Stimulated activated CD4-positive, alpha-beta T cell treated with anti-CD3 and anti-CD28 coated beads, Interleukin-2, amount 100 ng/mL, for 4 hours (primary cell): ENCODE measurements at places on chromosomes 13 and 19.
A peak's percentile ranks its signal among the peaks of the same experiment; 100 is the strongest.

- DNase-seq, result no peak
Measured at GRCh38 chr13:44686531-44686934, 110.4 kb upstream of the TSC22D1 start.

- no peak for DNase-seq
Measured at GRCh38 chr13:110471156-110471832, 90.2 kb downstream of the RAB20 start.

DNA sequence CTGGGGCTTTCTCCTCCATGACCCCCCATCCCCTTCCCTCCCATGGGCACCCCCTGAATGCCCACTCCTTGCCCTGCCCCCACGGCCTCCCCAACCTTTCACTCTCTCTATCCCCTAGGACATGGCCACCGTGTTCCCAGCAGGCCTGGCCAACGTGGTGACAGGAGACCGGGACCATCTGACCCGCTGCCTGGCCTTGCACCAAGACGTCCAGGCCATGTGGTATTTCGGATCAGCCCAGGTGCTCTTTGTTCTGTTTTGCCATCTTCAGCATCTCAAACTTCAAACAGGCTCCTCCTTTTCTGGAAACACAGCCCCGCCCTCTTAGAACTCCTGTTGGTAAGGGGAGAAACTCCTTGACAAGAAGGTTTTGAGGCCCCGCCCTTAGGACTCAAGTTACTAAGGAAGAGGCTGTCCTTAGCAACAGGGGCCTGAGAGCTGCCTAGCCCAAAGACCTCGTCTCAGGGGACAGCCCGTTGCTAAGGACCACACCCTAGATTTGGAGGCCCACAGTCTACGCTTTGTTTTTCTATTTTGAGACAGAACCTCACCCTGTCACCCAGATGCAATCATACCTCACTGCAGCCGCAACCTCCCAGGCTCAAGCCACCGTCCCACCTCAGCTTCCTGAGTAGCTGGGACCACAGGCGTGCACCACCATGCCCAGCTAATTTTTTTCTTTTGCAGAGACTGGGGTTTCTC, 5.1 kb upstream of the FLT3LG start:
- peak; percentile 56 for DNase-seq

GRCh38 chr13:39317291-39317690, 279.0 kb downstream of the NHLRC3 start:
- no peak for DNase-seq
